ENCODE measurements at places on chromosomes 5 and 9.

DNA sequence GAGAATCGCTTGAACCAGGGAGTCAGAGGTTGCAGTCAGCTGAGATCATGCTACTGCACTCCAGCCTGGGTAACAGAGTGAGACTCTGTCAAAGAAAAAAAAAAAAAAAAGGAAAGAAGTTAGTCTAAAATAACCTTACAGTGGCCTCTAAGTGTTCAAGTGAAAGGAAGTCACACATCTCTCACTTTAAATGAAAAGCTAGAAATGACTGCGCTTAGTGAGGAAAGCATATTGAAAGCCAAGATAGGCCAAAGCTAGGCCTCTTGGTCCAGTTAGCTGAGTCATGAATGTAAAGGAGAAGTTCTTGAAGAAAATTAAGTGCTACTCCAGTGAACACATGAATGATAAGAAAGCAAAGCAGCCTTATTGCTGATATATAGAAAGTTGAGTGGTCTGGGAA is 38.1 kb downstream of the ITGA1 start:
- no peak for DNase-seq

DNA sequence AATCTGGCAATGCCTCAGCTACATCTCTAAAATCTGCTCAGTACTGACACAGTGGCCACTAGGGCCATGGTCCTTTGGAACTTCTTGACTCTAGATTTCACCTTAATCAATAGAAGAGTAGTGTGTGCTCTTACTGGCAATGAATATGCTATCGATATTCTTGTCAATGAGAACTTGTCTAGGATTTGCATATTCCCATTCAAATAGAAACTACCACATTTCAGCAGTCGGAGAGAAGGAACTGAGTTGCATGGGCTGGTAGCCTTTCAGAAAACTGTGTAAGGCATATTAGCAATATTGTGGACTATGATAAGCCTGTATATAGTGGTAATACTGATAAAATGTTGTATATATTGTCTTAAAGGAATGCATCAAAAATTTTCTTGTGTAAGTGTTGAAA is 45.3 kb upstream of the NAA35 start:
- DNase-seq, result no peak

DNA sequence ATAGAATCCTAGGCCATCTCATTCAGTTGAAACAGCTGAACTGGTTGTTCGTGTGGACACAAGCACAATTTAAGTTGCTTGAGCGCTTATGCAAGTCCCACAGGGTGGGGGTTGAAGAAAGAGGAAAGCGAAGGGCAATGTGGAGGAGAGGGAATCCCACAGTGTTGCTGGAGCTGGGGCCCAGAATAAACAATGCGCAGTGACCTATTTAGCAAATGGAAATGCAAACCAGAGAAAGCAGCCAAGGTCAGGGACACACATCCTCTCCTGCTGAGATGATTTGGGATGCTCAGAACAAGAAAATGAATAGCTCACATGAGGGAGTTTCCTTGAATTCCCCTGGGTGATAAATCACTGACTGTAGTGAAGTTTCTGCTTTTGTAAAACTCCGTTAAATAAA is 838.3 kb downstream of the TLE4 start:
- DNase-seq, result no peak

DNA sequence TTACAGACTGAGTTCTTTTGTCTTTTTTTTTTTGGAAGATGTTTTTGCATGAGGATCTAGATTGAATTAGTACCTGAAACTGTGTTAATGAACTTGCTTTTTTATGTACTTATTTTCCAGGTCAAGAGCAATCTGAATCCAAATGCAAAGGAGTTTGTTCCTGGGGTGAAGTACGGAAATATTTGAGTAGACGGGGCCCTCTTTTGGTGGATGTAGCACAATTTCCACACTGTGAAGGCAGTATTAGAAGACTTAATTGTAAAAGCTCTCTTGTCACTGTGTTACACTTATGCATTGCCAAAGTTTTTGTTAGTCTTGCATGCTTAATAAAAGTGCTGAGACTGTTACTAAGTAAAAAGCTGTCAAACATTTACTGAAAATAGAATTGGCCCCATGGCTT is 14.5 kb downstream of the SLC23A1 start:
- DNase-seq, result no peak

GRCh38 chr5:69305512-69305911 is 27.1 kb downstream of the CCDC125 start:
- DNase-seq, result no peak

DNA sequence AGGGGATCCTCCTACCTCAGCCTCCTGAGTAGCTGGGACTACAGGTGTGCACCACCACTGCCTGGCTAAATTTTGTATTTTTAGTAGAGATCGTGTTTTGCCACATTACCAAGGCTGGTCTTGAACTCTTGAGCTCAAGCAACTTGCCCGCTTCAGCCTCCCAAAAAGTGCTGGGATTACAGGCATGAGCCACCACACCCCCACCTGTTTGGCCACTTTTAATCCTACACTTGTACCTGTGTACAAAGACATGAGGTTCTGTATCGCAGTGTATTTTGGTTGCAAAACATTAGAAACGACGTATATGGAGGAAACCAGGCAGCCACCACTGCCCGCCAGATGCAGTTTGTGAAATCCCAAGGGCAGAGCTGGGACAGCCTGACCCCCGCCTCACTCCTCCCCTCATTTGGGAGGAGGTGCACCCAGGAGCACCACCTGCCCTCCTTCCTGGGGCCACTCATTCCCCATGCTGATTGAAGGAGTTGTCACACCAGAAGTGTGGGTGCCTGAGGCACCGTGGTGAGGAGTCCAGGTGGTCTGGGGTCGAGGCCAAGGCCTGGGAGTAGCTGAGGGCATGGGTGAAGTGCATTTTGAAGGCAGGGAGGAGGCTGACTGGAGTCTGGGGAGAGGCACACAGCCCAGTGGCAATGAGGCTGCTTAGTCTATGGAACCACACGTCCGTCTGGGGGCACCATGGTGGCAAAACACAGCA is 39.3 kb upstream of the OLFM1 start:
- no peak for DNase-seq

DNA sequence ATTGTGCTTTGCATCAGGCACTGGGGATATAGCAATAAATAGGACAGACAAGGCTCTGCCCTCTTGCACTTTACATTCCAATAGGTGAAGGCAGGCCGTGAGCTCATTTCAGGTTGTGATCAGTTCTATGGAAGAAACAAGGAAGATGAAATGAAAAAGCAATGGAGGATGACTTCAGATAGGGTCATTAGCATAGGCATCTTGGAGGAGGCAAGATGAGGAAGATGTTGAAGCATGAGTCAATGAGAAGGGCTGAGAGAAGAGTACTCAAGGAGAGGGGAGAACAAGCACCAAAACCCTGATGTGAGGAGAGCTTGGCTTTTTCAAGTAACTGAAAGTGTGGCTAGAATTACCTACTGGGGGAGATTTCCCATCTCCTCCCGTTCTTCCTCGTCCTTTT is 5.0 kb upstream of the SPARC start:
- no peak for DNase-seq

GRCh38 chr9:128399861-128400260 is 20.8 kb upstream of the CERCAM start:
- DNase-seq, result no peak

GRCh38 chr9:131728961-131729360 is 10.9 kb downstream of the RAPGEF1 start:
- DNase-seq, result no peak

DNA sequence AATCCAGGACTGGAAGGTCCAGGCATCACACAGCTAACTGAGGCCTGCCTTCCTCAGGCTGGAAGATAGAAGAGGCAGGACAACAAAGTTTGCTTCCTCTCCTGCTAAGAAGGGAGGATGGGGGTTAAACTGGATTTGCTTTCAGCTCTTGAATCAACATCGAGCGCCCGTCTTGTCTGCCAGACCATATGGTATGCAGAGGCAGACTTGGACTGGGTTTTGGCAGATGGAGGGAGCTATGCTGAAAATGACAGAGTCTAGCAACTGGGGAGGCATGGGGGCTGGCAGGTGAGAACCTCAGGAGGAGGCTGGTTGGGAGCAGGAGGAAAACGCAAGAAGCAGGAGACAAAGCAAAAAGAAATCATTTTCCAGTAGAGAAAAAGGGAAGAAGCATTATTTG is 289.5 kb upstream of the IL12B start:
- DNase-seq, result no peak

- DNase-seq, result no peak
These were observed 8.2 kb downstream of the OTULIN start for GRCh38 chr5:14672484-14673394.

- DNase-seq, result no peak
These were observed 185.0 kb upstream of the DAP start for GRCh38 chr5:10946050-10946449.

- no peak for DNase-seq
These were observed 669 bp downstream of the IL13 start for GRCh38 chr5:132658381-132659302.

DNA sequence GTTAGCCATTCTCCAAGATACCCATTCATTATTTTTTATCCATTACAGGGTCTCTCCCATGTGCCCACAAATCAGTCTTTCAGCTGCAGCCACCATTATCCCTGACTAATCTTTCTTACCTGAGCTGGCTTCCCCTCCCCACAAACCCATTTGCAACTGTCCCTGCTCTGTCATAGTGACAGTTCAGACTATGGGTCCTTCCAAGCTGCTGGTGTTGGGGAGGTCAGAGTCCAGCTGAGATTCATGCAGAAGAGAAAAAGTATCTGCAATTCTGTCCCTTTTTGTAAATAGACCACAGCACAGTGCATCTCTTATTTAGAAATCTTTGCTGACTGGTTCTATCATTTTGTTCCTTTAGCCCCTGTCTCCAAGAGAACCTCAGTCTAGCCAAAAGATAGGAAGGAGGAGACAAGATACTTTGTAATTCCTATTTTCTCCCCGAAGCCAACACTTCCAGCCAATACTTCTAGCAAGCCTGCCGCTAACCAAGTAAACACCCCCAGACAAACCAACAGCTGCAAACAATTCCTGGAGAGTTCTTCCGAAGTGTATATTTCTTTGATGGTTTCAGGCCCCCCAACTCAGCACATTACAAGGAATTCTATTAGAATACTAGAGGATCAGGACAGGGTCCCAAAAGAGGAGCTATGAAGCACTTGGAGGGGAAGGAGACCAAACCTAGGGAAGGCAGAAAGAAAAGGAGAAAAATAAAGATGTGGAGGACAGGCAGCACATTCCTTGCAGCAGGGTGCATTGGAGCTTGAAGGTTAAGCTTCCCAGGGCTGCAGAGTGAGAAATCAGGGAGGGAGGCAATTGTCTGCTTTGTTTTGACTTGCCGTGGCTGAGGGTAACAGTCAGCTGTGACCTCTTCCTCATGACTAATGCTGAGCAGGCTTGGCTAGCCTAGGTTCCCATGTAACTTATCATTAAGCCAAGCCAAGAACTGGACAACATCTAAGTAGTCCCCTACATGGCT is 148.5 kb downstream of the SGCD start:
- DNase-seq, result no peak

DNA sequence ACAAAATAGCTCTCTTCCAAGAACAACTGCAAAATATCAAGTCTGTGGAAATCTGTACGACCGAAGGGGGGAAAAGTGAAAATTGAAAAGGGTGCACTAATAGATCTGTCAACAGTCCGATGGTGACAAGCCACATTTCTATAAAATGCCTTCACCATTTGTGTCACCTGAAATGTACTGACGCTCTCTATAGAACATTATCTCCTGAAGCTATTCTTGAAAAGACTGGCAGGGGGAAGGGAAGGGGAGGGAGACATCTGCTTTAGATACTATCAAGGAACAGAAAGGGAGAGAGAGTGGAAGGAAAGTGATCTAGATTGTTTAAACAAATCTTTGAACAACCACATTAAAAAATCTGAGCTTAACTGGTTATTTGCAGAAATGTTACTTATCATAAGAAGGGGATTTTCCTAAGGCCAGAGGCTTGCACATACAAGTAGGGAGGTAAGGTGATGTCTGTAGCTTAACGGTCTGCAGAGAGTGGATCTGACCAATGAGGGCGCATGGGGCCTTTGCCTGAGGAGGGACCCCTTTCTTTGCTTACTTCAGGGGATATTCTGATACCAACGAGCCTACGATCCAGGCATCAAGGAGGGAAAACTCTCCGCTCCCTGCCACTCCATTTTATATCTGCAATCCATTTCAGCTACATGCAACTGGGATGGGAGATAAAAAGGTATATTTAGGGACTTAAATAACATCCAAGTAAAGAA is 92.1 kb downstream of the CRB2 start:
- no peak for DNase-seq

DNA sequence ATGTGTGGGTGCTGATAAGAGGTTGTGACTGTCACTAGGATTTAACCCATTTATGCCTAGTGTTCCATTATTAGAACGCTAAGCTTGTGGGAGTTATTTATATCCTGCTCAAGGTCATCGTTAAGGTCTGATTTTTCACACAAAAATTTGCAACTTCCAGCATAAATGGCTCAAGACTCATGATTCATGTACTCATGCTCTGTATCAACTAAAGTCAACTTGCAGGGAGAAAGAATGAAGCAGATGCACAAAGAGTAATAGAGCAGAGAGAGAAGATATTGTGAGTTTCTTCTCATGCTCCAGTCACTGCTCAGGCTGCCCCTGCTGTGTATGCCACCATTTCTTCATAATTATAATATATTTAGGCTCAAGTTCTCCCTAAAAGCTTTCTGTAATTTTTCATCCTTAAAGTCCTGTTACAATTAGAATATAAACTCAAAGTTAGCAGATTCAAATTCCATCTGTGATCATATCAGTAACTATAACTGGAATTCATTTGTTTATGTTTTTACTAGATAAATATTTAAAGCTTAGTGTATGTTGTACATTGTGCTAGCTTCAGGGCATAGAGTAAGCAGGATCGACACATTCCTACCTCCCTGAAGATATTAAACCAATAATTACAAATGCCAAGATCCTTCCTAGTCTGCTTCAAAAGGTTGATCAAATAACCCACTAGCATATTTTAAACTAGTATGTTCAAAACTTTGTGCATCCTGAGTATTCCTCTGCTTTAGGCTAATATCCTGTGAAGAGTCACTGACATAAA is 136.7 kb downstream of the NUDT12 start:
- no peak for DNase-seq

DNA sequence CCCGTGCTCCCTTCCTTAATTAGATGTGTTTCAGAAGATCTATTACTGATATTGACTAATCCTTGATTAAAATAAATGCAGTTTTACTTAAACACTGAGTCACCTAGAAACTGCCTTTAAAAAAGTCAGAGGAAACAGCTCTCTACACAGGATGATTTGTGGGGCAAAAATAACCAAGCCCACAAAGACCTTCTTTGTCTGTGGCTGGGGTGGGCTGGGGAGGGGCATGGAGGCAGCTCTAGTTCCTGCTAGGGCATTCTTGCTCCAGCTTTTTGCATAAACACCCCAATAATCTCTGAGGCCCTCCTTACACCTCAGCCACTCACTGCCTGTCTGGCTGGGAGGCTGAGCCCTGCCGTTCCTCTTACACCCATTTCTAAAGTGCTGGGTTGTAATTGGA is 227.6 kb upstream of the DAP start:
- no peak for DNase-seq

GRCh38 chr9:135363596-135363995 is 116.0 kb upstream of the PPP1R26 start:
- no peak for DNase-seq

DNA sequence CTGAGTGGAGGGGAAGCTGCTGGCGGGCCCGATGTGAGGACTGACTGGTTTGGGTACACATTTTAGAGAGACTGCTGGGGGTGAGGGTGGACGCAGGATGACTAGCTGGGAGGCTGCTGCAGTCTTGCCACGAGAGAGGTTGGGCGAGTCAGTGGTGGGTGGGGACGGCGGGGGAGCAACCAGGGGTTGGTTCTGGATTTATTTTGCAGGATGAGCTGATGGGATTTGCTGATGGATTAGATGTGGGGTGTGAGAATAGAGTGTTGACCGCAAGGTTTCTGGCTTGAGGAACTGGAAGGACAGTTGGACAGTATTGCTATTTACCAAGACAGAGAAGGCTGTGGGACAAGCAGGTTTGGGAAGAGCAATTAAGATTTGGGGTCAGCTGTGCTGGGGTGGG is 5.8 kb upstream of the NDST1 start:
- no peak for DNase-seq

GRCh38 chr9:111294691-111295451 is 35.2 kb downstream of the OR2K2 start:
- DNase-seq, result no peak
